ENCODE measurements at places on chromosomes 1 and 21.

DNA sequence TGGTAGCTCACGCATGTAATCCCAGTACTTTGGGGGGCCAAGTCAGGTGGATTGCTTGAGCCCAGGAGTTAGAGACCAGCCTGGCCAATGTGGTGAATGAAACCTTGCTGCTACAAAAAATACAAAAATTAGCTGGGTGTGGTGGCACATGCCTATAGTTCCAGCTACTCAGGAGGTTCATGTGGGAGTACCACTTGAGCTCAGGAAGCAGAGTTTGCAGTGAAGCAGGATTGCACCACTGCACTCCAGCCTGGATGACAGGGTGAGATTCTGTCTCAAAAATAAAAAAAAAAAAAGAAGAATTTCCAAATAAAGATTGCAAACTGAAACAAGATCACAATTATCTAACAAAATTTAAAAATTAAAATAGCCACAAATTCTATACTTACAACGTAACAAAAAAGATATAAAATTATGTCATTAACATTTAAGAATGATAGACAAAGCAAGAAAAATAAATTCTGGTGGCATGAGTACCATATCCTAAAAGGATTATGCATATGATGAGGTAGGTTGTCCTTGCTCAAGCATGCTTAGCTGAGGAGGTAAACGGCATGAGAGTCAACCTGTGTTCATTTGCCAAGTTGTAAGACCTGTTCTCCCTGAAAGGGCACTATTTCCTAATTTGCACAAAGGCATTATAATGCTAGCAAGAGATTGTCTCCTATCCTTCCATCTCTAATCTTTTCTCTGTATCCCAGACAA is 20.2 kb downstream of the IPP start:
- DNase-seq, result no peak

DNA sequence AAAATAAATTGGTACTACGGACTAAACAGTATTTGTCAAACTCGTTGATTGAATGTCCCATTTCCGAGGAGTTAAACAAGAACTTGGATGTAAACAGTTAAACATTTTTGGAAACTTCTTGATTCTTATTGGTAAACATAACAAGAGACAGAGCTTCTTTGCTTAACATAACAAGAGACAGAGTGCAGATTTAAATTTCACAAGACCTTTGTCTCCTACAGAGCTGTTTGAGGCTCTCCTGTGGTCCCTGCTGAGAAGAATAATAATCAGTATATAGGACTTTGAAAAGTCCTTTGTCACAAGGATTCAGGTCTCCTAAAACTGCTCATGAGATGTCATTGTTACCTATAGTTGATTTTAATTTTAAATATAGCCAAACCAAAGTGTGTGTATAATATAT is 170.6 kb upstream of the C21orf91 start:
- DNase-seq, result no peak

DNA sequence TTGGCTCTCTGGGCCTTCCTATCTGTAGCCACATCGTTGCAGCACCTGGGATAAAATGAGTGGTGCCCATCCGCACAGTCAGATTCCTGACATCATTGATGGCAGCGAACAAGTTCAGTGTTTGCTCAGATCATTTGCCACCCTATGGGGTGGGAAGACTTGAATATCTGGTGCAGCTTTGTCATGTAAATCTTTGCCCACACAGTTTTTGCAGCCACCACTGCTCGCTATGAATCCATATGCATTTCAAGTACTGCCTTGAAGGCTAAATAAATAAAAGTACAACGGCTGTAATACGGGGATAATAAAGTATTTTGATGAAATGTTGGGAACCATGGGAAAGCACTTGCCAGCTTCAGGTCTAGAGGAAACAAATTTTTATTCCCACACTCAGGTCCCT is 56.3 kb upstream of the COA6 start:
- DNase-seq, result no peak

DNA sequence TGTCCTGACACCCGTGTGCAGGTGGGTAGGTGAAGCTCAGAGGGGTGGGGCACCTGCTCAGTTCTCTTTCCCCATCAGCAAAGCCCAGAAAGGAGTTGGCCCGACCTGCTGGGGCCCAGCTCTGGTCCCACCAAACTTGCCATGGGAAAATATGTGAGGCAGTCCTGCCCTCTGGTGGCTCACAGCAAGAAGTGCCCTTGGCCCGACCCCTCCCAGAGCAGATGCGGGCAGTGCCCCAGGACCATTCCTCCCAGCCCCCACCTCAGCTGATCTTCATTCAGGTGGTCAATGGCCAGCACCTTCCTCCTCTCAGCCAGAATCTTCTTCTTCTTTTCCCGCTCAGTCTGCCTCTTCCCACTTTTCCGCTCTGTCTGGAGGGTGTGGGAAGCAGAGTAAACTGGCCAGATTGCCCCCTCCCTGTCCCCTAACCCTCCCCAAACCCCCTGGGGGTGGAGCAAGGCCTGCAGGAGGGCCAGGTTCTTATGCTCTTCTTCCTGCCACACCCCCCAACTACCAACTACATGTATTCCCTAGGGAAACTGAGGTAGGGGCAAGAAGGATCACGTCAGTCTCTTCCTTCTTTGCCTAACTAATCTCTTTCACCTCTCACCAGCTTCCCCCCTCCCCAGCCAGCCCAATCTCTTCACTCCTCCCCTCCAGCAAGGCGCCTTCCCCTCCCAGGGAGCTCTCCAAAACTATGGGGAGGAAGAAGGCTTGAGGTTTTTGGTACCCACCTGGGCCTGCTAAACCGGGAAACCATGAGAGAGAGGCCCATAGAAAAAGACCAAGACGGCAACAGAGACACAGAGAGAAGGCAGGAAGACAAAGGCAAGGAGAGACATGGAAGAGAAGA is 15.6 kb downstream of the TNNT2 start:
- peak; percentile 37 for DNase-seq

DNA sequence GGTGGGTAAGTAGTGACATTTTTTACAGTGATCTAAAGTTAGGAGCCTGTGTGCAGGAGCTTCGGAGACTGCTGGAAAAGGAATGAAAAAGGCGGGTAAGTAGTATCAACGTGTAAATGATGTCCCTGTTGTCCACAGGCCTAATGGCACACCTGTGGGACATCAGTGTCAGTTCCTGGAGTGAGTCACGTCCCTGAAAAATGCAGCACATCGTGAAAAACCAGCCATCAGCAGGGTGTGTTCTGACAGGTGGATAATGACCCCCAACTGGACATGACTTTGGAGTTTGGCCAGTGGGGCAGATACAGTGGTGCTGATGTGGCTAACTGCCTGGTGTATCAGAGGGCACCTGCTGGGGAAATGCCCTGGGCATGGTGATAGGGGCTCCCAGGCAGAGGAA is 12.0 kb upstream of the PRDM15 start:
- no peak for DNase-seq

GRCh38 chr1:96837057-96837780 is 115.6 kb downstream of the PTBP2 start:
- DNase-seq, result no peak

DNA sequence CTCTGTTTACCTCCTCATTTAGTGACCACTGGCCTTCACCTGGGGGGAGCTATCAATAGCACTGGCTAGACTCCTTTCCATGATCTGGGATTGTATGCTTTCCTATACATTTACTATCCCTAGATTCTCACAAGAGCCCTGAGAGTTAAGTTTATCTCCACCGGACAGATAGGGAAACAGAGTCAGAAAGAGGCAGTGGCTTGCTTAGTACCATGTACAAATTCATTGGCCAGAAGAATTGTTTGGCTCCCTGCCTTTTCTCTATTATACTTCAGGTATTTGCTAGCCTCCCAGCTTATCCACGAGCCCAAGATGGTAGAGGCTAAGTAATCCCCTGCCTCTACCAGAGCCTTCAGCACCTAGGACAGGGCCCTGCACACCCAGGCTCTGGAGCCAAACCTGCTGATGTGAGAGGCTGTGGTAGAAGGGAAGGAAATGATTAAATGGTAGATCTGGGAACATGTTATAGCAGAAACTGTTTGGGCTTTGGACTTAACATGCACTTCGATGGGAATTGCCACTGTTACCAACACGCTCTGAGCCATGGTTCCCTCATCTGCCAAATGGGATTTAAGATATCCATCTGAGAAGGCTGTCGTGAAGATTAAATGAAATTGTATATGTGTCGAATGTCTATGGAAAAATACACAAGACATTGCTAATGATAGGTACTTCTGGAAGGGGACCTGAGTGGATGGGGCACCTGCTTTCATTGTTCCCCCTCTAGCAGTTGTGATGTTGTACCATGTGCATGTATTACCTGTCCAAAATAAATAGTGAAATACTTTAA is 3.1 kb upstream of the BLACAT1 start:
- peak; percentile 48 for DNase-seq

DNA sequence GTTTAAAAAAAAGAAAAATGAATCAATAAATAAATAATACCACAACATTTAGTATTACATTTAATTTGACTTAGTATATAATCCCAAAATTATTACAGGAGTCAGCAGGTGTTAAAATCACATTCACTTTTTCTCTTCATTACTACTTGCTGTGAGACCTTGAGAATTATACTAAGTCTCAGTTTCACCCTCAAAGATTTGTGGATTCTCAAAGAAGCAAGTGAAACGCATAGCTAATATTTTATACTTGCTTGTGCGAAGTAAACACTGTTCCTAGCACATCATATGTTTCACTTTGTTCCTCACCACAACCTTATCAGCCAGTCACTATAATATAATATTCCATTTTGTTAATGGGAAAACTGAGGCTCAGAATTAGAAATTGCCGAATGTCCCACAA is 4.0 kb downstream of the CLCA1 start:
- no peak for DNase-seq

GRCh38 chr1:33624991-33625870 is 152.8 kb downstream of the ZSCAN20 start:
- no peak for DNase-seq

GRCh38 chr1:162627662-162628296 is 4.5 kb upstream of the DDR2 start:
- DNase-seq, result peak; percentile 70

DNA sequence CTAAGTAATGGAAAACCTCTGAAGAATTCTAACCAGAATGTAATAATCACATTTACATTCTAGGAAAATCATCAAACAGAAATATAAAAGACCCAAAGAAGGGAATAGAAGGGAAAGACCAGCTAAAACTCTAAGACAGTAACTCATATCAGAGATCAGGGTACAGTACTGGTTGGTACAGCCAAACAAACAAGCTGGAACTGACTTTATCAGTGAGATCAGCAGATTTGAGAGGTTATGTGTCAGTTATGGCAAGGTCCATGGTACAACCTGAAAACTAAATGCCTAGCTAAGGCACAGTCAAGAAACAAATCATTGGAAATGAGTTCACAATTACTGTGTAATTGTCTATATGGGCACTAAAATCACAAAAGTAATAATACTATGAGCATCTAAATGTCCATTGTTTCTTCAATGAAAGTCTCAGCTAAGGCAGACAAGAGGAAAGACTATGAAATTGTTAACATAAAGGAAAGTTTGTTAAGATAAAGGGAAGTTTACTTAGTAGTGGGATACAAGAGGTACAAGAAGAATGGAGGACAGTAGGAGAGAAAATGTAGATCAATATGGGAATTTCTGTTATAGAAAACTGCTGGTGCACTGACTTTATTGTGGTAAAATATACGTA is 75.8 kb downstream of the TRIM33 start:
- no peak for DNase-seq

DNA sequence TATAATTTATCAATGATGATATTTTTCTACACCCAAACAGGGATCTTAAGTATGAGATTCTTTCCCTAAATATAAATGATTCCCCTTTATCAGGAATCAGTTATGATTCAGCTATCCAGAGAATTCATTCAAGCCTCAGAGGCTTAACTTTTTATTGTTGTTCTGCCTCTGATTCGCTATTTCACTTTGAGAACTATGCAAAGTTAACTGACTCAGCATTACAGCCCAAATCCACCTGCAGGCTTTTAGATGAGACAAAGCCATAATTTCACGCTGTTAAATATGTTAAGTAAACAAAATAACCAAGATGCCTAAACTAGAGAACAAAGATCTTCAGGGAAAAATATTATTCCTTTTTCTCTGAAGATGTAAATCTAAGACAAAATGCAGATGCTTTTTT is 8.5 kb downstream of the SCYL3 start:
- DNase-seq, result no peak

DNA sequence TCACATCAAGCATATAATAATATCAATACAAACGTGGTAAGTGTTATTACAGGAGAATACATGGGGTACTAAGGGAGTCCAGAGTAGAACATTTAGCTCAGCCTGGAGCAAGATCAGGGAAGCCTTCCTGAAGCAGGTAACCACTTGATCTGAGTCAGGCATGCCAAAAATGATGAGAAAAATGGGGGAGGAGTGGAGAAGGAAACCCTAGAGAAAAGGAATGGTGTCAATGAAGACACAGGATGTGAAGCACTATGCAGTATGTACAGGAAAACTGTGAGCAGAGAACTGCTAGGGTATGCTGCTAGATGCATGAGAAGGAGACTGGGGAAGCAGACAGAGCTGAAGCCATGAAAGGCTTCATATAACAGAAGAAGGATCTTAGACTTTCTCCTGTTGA is 84.7 kb downstream of the NOTCH2 start:
- DNase-seq, result no peak

GRCh38 chr21:29230551-29231261 is 68.0 kb upstream of the BACH1 start:
- DNase-seq, result no peak

- peak; percentile 65 for DNase-seq
Observed at GRCh38 chr1:97143236-97143882, 421.8 kb downstream of the PTBP2 start.

- peak; percentile 97 for DNase-seq
Observed at GRCh38 chr1:167936068-167936929, at the start of gene DCAF6. Gene DCAF6, plus strand, starts transcription at chr1:167936683. Its CDS starts 229 bp downstream, at chr1:167936912.

- peak; percentile 80 for DNase-seq
Observed at GRCh38 chr1:227315629-227316346, 2.5 kb downstream of the CDC42BPA start.

DNA sequence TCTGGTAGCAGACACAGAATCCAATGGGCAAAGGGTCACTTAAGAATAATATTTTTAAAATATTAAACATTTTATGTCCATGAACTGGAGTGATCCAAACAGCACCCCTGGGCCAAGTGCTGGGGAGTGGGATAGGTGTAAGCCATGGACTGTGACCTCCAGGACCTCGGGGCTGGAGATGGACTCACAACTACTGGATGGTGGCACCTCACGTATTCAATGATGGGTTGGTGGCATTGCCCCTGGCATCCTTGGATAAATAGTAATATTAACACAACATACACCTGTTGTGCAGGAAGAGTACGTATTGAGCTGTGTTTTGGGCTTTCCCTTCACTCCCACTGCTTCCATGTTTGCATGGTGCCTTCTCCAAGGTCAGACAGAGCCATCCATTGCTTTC is 39.3 kb upstream of the TENT5C start:
- no peak for DNase-seq

DNA sequence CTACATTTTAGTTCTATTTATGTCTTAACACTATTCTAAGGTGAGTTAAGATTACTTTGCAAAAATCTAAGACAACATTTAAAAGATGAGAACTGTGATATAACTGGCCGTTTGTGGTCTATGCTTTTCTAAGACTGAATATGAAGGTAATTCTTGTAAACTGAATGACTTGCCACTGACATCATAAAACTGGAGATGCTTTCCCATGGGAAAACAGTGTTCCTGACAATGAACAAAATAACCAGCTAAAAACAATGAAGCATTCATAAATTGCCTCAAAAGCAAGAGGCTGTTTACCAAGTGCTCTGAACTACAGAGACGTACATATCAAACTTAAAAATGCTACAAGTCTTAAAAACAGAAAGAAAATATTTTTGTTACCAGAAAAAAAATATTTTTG is 54.7 kb downstream of the APP start:
- DNase-seq, result peak; percentile 88
